CD4-positive, alpha-beta T cell treated with Interleukin-17A for 1 hour (primary cell): ENCODE measurements at places on chromosomes 13 and 19.

DNA sequence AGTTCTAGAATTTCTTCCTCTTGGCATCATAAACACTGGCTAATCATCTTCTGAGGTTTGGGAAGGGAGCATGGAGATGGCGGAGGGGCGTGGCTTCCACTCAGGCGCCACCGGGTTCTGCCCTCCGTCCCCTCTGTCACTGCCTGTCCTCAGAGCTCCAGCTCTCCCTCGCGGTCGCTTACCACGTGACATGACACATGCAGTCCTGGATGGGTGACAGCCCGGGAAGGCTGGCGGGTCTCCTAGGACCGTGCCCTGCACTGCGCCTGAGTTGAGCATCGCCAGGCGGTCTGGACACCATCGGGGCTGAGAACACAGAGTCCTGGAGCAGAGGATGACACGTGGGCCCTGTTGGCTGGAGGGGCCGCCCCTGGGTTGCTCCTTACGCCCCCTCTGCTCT is 123.3 kb downstream of the RAB20 start:
- no peak for DNase-seq

- DNase-seq, result no peak
These were observed 10.0 kb upstream of the C19orf33 start for GRCh38 chr19:38294090-38294489.

- DNase-seq, result peak; percentile 38
These were observed 69.1 kb downstream of the ATP7B start for GRCh38 chr13:51942189-51942588.

GRCh38 chr13:114129649-114130062 is 2.8 kb downstream of the RASA3 start:
- DNase-seq, result no peak

DNA sequence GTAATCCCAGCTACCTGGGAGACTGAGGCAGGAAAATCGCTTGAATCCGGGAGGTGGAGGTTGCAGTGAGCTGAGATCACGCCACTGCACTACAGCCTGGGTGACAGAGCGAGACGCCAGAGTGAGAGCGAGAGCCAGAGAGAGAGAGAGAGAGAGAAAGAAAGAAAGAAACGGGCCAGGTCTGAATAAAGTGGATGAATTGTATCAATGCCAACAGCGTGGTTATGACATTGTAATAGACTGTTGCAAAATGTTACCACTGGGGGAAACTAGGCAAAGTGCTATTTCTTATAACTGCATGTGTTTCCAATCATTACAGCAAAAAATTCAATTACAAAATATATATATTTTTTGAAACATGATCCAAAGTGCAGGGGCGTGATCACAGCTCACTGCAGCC is 11.8 kb upstream of the BTBD2 start:
- no peak for DNase-seq

- no peak for DNase-seq
These were observed 47.2 kb upstream of the ZNF737 start for GRCh38 chr19:20612711-20613316.

DNA sequence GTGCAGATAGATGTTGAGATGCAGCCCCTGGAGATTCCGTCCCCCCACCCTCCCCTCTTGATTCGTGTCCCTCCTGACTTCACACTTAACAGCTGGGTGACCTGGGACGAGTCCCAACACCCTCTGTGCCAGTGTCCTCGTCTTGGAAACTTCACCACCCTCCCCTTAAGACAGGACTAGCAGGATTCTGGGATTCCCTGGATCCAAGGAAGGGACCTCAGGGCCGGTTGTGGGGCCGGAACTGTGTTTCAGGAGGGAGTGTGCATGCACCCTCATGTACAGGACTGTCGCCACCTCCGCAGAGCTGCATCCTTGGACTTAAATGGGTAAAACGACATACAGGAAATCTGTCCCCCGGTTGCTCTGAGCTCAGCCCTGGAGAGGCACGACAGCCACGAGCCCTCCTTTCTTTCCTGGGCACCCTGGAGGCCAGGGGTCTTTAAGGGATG is 990 bp downstream of the MYO9B start:
- peak; percentile 26 for DNase-seq

DNA sequence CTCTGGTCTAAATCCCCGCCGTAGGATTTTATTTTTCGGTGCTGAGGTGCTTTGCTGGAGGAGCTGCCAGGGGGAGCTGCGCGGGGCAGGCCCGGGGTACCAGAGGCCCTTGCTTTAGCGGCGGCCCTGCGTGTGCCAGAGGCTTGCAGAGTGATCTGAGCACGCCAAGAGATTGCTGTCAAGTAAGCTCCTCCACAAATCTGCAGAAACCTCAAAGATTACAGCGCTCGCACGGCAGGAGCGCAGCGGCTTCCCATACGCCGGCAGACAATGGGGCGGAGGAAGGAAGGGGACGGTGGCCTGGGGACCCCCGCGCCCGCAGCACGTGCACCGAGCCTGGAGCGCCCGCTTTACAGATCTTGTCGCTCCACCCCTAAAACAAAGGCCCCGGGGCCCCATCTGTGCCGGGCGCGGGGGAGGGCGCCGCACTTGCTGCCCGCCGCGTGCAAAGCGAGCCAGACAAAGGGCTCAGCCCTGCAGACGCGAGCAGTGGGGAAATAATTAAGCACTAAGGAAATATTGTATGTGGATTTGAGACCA is 9.1 kb upstream of the C19orf12 start:
- DNase-seq, result no peak

DNA sequence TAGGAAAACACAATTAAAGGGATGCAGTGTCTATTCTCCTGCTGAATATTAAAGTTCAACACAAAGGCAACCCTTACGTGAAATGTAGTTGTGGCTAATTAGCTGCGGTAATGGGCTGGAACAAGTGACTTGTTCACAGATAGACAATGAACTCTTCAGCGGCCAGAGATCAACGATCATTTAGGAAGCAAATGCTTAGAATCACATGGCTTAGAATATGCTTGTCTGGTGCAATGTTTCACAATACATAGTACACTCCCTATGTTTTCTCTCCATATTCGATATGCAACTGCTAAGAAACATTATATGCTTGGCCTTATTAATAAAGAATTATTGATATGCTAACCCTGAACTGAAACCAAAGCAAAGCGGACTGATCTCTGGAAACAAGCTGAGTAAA is 25.7 kb upstream of the MTUS2 start:
- DNase-seq, result no peak

GRCh38 chr13:83906240-83906820 is 24.1 kb upstream of the SLITRK1 start:
- no peak for DNase-seq

DNA sequence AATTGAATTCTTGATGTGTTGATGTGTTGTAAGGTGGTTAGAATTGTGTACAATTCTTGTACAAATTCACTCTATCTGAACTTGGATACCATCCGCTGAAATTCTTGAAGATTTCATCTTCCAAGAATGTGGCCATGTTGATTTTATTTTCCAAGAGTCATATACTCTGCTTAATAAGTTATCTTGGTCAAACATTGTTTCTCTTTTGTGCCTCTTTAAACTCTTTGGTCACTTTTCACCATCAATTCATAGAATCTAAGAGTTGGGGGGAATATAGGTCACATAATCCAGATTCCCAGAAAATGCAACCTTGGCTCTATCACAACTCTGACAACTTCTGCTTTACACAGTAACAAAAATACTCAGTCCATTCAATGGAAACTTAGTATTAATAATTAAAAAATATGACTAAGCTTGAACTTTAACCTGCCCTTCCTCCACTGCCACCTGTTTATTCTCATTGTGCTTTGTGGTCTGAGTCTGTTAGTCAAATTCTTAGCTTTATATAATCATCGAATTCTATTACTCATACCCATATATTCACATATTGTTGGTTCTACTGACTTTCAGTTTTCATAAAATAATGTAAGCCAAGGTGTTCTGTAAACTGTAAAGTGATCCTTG is 373.2 kb downstream of the LMO7 start:
- no peak for DNase-seq

DNA sequence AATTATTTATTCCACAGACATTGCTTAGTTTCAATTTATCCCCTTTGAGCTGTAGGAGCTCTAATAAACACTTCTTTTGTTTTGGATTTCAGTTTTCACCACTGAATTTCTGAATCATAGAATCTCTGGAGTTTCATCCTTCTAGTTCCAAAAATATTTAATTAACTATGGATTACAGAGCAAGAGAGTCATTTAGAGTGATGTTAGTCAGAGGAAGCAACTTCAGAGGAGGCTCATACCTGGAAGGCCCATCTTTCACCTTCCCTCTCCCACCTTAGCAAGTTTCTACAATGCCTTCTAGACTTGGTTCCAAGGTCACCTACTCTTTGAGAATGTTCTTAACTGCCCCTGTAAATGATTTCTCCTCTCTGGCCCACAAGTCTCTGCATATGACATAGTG is 353.2 kb downstream of the SPRY2 start:
- DNase-seq, result no peak

DNA sequence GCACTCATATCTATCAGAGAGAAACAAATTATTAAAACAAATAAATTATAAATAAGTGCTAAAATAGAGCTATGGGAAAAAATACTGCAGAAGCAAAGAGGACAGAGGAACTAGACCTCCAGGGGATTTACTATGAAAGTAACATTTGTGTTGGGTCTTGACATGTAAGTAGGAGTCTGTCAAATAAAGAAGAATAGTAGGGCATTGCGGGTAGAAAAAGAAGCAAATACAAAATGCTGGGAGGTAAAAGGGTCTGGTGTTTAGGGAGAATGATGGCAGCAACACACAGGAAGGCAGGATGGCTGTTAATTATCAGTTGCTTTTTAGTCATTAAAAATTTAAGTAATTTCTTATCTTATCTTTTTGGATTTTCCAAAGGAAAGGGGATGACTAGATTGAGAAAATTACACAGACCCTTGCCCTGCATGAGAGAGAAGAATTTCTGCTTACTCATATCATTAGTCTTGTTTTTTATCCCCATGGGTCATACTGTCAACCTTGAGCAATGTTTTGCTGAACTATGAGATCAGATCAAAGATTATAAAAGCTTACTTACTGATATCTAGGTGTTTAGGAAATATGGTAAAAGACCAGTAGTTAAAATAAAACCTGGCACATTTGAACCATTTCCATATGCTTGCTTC is 472.7 kb downstream of the DIAPH3 start:
- DNase-seq, result no peak

GRCh38 chr19:4279530-4280422 is 710 bp downstream of the SHD start:
- no peak for DNase-seq

- DNase-seq, result peak; percentile 82
These were observed 3.6 kb upstream of the CD37 start for GRCh38 chr19:49331616-49332055.

- no peak for DNase-seq
These were observed 13.1 kb upstream of the MEDAG start for GRCh38 chr13:30892966-30893365.

DNA sequence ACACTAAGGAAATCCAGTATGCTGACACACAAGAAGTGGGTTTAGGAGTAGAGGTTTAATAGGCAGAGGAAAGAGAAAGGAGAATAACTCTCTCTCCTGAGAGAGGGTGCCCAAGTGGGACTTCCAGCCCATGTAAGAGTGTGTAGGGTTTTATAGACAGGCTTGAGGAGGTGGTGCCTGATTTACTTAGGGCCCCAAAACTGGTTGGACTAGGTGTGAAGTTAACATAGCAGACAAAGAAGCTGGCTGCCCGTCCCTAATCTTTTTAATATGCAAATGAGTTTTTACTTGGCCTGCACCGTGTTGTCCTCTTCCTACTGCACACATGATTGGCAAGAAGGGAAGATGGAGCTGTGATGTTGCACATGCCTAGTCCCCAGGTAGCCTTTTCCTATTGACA is 752.5 kb upstream of the SLITRK5 start:
- no peak for DNase-seq

DNA sequence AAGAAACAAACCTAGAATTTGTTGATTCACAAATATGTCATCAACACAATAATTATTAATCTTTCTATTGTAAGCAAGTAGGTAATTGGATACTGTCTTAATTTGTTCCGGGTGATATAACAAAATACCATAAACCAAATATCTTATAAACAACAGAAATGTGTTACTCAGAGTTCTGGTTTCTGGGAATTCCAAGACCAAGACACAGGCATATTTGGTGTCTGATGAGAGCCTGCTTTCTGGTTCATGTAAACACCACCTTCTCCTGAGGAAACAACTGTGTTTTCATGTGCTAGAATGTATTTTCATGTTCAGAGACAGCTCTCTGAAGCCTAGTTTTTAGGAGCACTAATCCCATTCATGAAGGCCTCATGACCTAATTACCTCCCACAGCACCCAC is 1819.5 kb downstream of the SLITRK5 start:
- DNase-seq, result no peak

DNA sequence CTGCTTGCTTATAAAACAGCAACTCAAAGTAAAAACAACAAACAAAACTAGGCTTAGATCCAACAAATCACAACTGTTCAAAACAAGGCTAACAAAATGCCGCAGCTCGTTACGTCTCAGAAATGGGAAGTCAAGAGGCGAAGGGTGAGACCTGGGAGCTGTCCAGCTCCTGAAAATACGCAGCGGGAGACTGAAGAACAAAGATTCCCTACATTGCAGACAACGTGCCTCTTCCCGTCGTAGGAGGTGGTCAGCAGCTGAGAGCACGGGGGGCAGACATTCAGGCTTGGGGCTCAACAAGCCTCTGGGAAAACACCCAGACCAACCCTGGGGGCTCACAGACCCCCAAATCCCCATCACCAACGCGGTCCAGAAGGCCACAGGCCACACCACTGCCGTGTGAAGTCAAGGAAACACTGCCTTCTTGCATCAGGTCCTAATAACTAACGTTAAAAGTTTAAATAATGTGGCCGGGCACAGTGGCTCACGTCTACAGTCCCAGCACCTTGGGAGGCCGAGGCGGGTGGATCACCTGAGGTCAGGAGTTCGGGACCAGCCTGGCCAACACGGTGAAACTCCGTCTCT is 13.5 kb downstream of the PLPP2 start:
- DNase-seq, result no peak

- no peak for DNase-seq
These were observed 58.5 kb downstream of the POSTN start for GRCh38 chr13:37539976-37540605.

DNA sequence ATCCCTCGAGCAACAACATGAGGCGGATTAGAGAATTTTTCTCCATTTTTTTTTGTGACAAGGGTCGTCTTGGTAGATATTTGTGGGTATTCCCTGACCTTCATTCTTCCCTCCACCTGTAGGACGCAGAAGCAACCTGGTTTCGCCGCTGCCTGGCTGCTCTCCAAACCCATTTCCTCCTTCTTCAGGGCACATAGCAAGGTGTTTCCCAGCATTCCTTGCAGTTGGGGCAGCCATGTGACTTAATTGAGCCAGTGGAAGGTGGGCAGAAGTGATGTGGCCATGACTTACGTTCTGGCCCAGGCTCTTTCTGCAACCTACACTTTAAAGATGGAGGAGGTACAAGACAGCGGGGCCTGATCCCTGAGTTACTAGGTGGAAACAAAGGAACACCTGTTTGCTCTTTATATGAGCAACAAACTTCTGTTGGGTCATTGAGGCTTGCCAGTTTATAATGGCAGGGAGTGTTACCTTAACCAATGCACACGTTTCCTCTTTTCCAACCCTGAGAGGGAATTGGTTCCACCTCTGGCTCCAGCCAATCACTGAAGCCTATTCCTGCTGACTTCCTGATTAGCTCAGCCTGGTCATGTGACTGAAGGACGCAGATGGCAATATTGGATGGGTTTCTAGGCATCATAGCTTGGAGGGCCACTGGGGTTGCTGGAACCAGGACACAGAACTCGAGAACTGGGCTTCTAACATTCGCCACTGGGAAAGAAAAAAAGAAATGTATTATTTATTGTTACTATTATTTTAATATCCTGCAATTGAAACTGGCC is 30.8 kb upstream of the ZNRF4 start:
- DNase-seq, result no peak
